ENCODE measurements at places on chromosomes 3 and 15.
A peak's percentile ranks its signal among the peaks of the same experiment; 100 is the strongest.

DNA sequence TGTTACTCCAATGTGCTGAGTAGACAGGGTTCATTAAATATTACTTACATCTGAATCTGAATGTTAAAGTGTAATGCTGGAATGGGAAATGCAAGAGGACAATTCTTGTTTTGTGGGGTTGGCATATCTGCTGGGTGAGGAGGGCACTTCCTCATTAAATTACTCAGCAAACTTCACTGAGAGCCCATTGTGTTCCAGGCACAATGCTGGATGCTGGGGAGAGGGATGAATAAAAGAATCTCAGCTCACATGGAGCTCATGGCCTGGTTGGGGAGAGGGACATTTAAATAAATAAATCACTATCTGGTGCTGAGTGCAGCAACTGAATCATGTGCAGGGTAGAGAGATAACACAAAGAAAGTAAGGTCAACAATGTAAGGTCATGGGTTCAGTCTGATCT is 199.2 kb upstream of the CFAP20DC start:
- no peak for DNase-seq

DNA sequence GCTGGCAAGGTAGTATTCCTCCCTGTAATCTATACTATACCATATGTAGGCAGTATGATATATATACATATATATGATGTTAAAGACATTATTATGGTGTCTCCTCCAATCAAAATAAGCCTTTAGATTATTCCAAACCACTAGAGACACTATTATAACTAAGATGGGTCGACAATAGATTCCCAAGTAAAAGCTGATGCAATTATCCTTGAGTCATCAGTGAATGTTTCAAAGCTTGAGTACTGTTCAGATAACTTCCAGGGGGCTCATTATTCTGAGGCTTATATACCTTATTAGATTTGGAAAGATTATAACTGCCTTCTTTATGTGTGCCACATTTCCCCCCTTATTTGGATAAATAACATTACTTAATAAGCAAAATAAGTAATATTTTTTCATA is 11.9 kb upstream of the C3orf38 start:
- no peak for DNase-seq

DNA sequence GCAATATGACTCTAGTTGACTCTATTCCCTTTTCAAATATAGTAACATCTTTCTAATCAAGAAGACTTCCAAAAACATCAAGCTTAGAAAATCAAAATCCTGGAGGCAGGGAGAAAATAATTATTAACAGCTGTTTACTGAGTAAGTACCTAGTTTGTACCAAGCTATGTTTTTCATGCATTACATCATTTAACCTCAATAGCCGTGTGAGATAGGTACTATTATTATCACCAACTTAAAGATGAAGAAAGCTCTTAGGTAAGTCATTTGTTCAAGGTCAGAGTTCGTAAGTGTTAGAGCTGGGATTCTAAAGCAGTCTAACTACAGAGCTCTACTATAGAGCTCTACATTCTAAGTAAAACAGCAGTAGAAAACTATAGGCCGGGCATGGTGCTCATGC is 41.6 kb downstream of the GSK3B start:
- DNase-seq, result no peak

- DNase-seq, result no peak
These were observed at the start of gene SPINT1 for GRCh38 chr15:40843885-40844695. SPINT1 (plus strand) TSS chr15:40844048; CDS start chr15:40844555, 507 bp downstream.

DNA sequence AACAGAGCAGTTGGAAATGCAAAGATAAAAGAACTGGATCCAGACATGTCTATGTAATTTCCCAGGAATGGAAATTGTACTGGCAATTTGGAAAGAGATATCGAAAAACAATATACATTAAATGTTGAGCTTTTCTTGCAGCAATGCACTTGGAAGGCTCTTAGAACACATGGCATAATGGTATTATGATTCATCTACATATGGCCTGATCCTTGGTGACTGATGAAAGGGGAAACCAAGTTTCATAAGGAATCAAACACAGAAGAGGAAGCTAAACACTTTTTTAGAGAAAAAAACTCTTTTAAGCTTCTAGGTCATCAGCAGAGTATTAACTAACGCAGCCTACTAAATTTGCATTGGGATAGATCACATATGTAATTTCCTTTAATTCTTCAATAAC is 12.4 kb upstream of the GREM1 start:
- no peak for DNase-seq

DNA sequence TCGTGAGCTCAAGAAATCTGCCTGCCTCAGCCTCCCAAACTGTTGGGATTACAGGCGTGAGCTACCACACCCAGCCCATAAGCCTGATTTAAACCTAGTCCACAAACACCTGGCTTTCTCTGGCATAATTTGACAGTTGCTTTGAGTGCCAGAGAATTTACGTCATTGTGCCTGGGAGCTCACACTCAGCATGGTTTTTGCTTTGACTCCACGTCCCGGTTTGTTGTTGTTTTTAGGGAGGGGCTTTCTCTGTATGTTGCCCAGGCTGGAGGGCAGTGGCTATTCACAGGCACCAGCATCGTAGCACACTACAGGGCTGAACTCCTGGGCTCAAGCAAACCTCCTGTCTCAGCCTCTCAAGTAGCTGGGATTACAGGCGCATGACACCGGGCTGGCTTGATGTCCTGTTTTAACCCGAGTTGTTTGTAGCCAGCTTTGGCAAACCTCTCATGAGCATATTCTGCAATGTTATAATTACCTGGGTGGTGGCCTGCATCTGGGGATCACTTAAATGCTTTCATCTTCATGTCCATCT is 32.7 kb downstream of the CEMIP start:
- DNase-seq, result no peak

DNA sequence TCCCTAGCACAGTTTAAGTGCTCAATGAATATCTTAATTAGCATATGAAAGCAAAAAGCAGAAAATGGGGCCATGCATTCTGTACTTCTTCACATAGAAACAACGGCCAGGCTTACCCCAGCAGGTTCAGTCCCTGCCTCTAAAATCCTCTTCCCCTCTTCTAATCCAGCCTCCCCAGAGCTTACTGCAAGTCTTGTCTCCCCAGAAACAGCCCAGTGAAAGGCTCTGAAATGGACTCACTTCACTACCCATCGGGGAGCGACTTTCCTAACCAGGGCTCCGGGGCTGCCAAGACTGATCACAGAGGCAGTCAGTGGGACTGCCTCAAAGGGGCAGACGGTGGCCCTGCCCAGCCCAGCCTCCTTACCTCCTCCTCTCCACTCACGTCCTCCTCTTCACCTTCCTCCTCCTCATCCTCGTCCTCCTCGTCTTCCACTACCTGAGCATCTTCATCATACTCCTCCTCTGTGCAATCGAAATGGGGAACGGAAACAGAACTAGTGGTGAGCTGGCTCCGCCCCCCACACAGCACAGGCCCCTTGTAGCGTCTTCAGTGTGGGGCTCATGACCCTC is 38.0 kb downstream of the ANP32A start:
- no peak for DNase-seq

GRCh38 chr3:138608322-138609135 is at the start of gene FAIM:
FAIM (plus strand) TSS chr3:138608771; CDS start chr3:138619727, 10,956 bp downstream.
- no peak for DNase-seq

DNA sequence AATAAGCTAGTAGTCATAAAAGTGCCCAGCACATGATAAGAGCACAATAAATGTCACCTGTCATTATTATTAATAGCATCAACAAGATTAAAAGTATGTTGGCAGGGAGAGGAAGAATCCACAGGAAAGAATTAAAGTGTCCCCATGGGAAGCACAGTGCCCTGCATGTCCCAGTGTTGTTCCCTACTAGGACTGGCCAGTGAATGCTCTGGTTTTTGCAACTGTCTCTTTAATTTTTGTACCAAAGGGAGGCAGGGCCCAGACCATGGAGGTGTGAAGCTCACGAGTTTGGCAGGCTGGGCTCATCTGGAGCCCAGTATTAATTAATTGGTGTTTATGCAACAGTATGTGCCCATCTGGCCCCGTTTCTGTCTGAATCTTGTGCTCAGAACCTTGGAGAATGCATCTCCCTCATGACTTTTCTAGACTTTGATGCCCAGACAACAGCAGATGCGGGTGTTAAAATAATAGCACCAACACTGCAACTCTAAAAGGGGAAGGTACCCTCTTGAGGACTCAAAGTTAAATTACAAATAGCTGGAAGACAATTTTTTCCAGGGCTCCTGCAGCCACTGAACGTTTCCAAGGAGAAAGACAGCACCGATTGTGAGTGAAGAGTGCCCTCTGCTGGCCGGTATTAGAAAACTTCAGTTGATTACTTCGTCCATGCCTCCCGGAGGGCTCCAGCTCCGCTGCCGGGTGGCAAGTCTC is 71.9 kb upstream of the SPATA12 start:
- DNase-seq, result peak; percentile 32

- DNase-seq, result no peak
These were observed 66.2 kb downstream of the SSR3 start for GRCh38 chr3:156488767-156489166.

DNA sequence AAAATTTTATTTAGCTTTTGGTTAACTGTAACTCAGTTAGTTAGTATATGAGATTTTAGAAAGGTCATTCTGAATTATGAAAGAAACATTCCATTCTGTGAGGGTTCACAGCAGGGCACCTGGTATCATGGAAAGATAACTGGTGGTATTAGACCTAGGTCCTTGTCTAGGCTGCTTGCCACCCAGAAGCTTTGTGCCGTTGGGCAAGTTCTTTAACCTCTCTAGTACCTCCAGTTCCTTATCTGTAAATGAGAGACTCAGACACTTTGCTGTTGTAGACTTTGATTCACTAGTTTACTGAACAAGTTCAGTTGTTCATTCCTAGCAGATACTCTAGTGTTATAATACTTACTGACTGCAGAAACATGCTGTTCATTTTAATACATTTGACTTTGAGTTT is 25.4 kb downstream of the PDCD6IP start:
- no peak for DNase-seq

DNA sequence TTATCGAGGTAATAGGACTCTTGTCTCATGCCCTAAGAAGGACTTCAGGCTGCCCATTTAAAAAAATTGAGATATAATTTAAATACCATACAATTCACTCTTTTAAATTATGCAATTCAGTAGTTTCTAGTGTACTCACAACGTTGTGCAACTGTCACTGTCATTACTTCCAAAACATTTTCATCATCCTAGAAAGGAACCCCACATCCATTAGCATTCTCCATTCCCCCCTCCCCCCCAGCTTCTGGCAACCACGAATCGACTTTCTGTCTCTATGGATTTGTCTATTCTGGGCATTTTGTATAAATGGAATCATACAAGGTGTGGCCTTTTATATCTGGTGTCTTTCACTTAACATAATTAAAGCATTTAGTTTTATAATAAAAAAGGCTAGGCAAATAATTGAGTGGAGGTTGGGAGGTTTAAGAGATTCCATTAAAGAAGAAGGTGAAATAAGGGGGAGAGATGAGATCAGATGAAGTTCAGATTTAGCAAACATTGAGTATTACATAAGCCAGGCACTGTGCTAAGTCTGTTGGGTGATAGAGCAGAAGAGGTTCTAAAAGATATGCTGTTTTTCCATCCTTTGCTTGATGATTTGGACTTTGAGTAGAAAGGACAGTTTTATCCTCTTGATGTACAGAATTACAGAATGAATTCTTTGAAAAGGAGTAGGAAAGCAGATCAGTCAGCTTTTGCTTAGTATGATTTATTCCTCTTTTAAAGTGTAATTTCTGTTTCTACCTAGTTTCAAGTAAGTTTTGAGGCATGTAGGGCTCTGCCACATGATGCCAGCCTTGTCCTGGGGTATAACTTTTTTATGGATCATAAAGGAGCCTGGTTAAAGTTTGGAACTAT is 36.3 kb downstream of the UBE2E2 start:
- DNase-seq, result no peak

- no peak for DNase-seq
These were observed 332.6 kb downstream of the PTPRG start for GRCh38 chr3:61893840-61894566.

DNA sequence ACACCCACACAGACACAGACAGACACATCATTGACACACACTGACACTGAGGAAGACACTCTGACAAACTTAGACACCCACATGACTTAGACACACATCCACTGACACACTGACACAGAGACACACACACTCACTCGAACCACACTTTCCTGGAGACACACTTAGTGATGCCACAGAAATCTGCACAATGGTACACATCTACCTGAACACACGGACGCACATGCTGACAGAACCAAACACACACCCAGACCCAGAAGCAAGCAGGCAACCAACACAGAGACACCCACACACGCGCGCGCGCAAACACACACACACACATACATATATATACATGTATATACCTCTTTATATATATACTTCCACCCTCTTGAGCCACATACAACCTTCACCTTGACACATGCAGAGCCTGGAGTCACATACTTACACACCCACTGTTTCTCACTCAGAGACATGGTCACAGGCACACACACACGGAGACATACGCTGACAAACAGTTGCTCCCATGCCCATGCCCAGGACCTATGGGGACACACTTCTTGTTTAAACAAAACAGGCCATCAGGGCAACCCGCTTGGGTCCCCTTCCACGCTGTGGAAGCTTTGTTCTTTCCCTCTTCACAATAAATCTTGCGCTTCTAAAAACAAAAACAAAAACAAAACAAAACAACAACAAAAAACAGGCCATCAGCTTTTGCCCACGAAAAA is 913 bp upstream of the SCN5A start:
- no peak for DNase-seq

DNA sequence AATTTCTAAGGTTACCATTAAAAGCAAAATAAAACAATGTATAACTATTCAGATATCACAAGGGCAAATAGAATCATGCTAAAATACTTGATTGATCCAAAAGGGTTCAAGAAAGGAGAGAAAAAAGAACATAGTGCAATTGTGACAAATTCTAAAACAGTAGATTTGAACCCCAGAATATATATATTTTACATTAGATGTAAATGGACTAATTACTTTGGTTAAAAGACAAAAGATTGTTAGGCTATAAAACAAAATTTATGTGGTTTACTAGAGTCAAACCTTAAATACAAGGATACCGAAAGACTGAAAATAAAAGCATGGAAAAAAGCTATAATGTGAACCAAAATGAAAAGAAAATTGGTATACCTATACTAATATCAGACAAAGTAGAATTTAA is 129.3 kb downstream of the ADAMTSL3 start:
- DNase-seq, result no peak

DNA sequence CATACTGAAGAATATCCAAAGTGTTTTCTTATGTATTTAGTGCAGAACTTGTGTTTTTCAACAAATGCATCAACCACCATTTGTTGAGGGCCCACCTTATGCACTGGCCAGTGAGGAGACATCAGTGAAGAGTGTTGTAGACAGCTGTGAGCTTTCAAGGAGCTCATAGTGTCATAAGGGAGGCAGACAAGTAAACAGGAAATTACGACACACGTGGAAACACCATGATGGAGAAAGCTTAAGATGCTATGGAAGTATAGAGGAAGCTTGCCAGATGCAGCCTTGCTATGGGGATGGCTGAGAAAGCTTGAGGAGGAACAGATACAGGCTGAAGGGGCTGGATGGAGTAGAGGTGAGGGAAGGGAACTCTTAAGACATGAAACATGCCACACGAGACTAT is 50.8 kb upstream of the PSMD6 start:
- no peak for DNase-seq

GRCh38 chr3:14938954-14939353 is 8.4 kb upstream of the NR2C2 start:
- no peak for DNase-seq

DNA sequence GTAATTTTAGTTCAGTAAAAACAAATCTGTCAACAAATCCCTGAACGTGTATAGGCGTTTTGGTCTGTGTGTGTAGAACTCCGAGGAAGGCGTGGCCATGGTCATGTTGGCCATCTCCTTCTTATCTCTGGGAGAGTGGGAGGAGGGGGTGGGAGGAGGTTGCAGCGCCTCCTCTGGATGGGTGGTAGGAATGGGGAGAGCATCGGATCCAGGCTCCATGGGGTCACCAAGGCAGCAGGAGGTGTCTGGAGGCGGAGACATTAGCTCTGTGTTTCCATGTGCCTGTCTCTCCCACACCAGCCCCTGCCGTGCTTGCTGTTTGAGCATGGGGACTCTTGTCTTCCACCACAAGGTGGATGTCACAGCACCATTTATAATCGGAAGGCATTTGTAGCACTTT is 34.5 kb upstream of the TRPM1 start:
- no peak for DNase-seq
